ENCODE measurements at places on chromosomes 5 and 9.

- no peaks in the 10 kb centered on the region for H3K36me3 ChIP-seq
- H3K27me3 ChIP-seq, result no peaks in the 10 kb centered on the region
- no peak overlapping the region for H3K27ac ChIP-seq
- H3K4me1 ChIP-seq, result peaks cover 10% of the 10 kb centered on the region
- H3K4me3 ChIP-seq, result no peak overlapping the region
Observed at GRCh38 chr9:88746743-88747398, 211.9 kb downstream of the NXNL2 start.

- H3K36me3 ChIP-seq, result no peaks in the 10 kb centered on the region
- no peaks in the 10 kb centered on the region for H3K27me3 ChIP-seq
- no peaks in the 10 kb centered on the region for H3K4me1 ChIP-seq
- DNase-seq, result no peak
- no peak overlapping the region for H3K4me3 ChIP-seq
- no peak overlapping the region for H3K27ac ChIP-seq
Observed at GRCh38 chr5:122400341-122400740, 88.3 kb downstream of the SNCAIP start.

- H3K4me1 ChIP-seq, result peaks cover 13% of the 10 kb centered on the region
- DNase-seq, result no peak
- H3K36me3 ChIP-seq, result no peaks in the 10 kb centered on the region
- H3K27me3 ChIP-seq, result no peaks in the 10 kb centered on the region
- no peak overlapping the region for H3K27ac ChIP-seq
Observed at GRCh38 chr5:167061695-167062094, 1229.8 kb upstream of the WWC1 start.

DNA sequence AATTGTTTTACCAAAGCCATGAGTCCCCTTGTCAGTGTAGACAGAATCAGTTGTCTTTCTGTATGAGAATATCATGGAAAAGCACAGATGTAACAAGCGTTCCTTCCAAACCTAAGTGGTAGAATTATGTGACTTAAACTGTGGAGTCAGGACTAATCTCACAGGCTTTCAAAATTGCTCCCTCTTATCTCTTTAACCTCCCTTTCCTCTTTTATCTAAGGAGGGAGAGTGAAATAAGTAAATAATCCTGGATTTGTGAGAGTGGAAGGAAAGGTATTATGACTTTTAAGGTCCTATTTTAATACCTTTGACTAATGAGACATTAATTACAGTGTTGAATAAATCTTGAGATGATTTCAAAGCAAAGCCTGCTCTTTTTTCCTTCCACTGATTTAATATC, 52.4 kb upstream of the LIFR start:
- no peaks in the 10 kb centered on the region for H3K27me3 ChIP-seq
- no peak overlapping the region for H3K27ac ChIP-seq
- no peaks in the 10 kb centered on the region for H3K36me3 ChIP-seq
- no peak overlapping the region for H3K4me3 ChIP-seq
- H3K4me1 ChIP-seq, result no peaks in the 10 kb centered on the region
- no peak for DNase-seq

DNA sequence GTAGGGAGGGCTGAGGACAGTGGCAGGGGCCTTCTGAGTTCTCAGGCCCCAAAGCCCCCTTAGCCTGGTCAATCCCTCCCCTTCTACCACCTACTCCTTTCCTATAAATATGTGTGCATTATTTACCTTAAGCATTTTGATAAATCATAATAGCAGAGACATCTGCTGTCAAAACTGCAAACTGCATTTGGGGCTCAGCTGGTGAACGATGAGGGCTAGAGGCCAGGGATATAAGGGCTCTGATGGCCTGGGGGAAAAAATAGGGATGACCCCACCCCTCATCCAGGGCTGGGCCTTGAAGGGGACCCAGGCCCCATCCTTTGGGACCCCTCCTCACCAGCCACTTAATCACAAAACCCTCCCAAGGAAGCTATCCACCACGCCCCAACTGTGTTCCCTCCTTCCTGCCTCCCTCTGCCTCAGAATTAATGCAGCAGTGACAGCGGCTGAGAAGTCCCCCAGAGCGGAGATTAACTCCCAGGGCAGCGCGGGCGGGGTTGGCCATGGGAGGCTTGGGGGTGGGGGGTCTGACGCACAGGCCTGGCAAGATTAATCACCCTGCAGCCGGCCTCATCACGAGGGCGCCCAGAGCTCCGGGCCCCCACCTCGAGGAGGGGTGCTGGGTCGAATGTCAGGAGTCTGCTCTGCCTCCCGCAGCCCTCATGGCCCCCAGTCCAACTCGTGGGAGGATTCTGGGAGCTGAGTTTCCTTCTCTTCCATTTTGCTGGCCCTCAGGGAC, 42.1 kb downstream of the CXXC5 start:
- H3K4me1 ChIP-seq, result peaks cover 52% of the 10 kb centered on the region
- no peak overlapping the region for H3K4me3 ChIP-seq
- H3K36me3 ChIP-seq, result peaks cover 13% of the 10 kb centered on the region
- no peak overlapping the region for H3K27ac ChIP-seq
- H3K27me3 ChIP-seq, result no peaks in the 10 kb centered on the region
